ENCODE measurements at places on chromosomes 5 and 9.

DNA sequence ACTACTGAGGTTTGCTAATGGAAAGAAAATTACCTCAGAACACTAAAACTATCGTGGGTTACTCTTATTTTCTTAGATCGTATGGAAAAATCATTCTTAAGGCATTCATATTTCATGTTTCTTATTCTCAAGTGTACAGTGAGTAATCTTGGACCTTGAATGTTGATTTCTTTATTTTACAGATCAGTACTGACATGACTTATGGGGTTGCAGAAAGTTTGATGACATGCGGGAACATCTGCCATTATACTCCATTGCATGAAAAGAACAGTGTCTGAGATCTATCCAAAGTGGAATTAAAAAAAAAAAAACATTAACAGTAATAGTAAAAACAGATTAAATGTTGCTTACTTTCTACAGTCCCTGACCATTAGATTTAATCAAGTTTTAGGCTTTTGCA is 1290.2 kb upstream of the WWC1 start:
- no peak for DNase-seq

DNA sequence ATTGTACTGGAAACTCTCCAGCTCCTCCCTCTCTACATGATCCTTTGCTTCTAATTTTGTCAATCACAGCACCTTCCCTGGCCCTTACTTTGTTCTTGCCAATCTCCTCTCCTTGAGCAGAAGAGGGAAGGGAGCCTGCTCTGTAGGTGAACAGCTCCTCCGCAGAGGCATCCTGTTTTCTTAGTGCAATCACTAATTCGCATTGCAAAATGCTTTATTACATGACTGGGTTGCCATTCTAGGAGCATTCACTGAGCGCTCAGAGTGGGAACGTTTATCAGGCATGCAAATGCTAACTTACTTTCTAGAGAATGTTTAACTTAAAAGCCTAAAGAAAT is 416 bp upstream of the SNX18 start:
- DNase-seq: peak; percentile 6

DNA sequence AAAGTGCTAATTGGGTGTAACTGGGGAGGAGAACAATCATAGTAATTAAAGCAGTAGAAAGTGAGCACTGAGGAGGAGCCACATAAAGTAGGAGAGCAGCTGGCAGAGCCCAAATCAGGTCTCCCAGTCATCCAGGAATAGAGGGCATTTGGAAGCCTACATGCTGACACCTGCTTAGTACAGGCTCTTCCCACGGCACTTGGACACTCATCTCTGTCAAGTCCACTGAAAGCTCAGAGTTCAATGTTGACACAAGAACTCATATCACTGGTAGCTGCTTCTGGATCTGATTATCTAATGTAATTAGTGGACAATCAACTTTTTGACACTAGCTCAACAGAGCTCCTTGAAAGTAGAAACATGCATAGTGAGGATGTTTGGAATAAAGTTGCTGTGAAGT is 45.9 kb upstream of the PCSK1 start:
- DNase-seq: no peak

GRCh38 chr5:68843624-68844364 is 250.0 kb upstream of the SLC30A5 start:
- DNase-seq: no peak

GRCh38 chr5:146920351-146920881 is 41.9 kb upstream of the PPP2R2B start:
- no peak for DNase-seq

Data from CD4-positive, alpha-beta T cell treated with Interferon alpha-2 for 1 hour (primary cell).